Articular chondrocyte of knee joint (primary cell): ENCODE measurements at places on chromosomes 12 and 14. TPM values are rescaled to one million over a fixed set of nuclear protein-coding genes. Genes with fewer than 3 reads are reported as not detected.

CLEC4D gene
- total RNA-seq = not detected in 2 replicates

MYH6 gene
- not detected in 2 replicates for total RNA-seq

CLEC4C gene
- not detected in 2 replicates for total RNA-seq

GDF3 gene
- total RNA-seq = not detected in 2 replicates

RFLNA gene
- total RNA-seq = 2.9 and 5.2 TPM in 2 replicates

WSCD2 gene
- 0.54 and 2.7 TPM in 2 replicates for total RNA-seq

FKBP11 gene
- 17.4 and 31.5 TPM in 2 replicates for total RNA-seq

KLRC1 gene
- not detected in 2 replicates for total RNA-seq

ANG gene
- total RNA-seq = 16.1 and 16.8 TPM in 2 replicates

PTCSC3 gene
- not detected in 2 replicates for total RNA-seq

SALL2 gene
- 3.0 and 4.4 TPM in 2 replicates for total RNA-seq

NTF3 gene
- total RNA-seq = 3.2 and 3.5 TPM in 2 replicates

PARPBP gene
- total RNA-seq = 11.1 and 11.8 TPM in 2 replicates

LPAR5 gene
- not detected in 2 replicates for total RNA-seq
